ENCODE measurements at places on chromosomes 12 and 14.

DNA sequence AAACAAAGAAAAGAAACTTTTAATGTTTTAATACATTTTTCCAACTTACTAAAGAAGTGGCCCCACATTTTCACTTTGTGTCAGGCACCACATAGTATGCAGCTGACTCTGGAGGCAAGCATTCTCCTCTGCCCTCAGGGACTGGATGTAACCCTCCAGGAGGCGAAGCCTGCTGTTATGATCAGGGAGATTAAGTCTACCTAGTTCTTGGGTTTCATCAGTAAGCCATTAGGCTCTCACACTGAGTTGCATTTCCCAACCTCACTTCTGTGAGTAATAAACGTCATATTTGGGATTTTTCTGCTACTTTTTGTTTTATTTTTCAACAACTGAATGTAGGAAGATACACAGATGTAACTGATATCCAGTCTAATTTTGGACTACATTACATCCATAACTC, 101.2 kb upstream of the LRFN5 start:
- DNase-seq, result no peak

DNA sequence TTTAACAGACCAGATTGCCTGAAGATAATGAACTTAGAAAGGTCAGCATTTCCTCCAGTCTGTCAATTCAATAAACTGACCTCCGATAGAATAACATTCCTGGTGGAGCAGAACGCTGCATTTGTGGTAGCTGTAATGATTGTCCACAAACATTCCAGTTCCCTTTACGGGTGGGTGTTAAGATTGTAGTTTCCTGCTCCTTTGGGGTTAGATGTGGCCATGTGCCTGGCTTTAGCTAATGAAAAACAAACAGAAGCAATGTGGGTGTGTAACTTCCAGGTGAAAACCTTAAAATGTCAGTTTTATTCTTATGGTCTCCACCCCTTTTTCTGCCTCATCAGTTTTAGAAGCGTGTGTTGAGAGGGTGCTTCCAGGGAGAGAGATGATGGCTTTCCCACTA, 217.3 kb upstream of the CRY1 start:
- DNase-seq, result no peak

DNA sequence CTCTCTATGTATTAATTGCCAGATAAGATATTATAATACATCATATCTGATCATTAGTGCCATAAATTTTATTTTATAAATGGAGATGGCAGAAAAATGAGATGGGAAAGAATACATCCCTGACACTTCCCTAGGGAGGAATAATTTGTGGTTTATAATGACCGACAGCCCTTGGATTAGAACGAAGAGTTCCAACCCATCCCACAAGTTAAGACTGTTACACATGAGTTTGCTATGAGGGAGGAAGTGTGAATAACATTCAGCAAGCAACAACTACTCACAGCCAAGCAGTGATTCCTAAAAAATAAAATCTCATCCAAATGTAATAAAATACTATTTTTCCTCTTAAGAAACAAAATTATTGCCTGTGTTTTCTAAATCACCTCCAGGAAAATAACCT, 299.0 kb downstream of the CCDC91 start:
- no peak for DNase-seq

- DNase-seq, result no peak
Measured at GRCh38 chr14:70366911-70367310, 7.4 kb upstream of the COX16 start.

- no peak for DNase-seq
Measured at GRCh38 chr14:80587096-80587724, 354.3 kb downstream of the CEP128 start.

DNA sequence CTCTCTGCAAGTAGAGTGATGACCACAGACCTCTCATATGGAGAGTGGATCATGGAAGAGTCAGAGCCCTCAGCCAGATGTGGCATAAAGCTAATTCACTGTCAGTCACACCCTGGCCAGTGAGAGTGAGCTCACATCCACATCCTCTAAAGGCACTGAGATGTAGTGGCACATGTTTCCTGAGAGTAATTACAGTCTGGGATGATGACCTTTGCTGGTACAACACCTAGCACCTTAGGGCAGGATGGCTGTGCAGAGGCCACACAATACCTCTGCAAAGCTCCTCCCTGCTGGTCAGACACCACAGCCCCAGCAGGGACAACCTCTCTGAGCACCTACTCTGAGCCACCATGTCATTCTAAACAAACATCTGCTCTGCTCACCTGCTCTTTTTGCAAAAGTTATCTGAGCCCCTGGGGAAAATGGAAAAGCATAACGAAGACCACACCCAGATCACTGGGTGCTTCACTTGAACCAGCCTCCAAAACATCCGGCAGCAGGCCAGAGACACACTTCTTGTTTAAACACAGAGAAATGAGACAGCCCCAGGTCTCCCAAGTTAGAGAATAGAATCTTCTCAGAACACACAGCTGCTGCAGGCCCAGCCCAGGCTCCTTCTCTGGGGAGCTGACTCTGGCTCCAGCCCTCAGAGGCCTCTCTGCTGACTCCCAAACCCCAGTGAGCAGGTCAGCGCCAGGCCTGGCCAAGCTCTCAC, 30.3 kb downstream of the PITPNM2 start:
- DNase-seq, result no peak

DNA sequence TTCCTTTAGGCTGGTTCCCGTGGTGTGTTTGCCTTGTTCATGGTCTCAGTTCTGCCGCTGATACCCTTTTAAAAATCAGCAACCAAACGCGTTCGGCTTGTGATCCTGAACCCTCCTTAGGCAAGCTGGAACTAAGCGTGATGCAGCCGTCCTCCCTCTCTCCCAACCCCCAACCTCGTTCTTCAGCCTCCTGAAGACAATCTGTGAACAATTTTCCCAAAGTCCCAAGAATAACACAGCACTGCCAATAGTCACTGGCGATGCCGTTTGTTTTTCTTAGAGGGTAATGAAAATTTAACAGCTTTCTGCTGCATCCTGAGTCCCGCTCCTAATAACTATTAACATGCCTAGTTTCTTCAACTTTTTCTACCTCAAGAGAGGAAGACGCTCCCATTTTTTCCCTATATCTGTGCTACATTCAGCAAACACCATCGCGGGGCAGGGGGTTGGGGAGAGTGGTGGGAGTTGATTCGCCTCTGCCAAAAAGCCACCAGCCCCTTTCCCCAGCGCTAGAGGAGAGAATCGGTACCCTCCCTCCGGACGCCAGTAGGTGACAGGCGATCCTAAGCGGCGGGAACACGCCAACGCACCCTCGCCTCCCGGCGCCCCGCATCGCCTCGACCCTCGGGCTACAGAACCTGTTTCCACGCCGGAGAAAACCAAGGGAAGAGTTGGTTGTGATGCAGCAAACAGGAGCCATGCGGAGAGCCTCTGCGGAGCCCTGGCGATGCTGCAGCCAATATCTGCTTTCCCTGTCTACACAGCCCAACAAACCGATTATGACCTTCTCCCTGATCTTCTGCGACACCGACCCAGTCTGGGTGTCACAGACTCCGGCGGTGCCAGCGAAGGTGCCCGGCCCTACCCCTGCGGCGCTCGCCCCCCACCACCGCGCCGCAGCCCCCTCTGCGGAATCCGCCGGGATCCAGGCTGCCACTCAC, 752 bp downstream of the PRICKLE1 start:
- no peak for DNase-seq

- no peak for DNase-seq
Measured at GRCh38 chr12:13887779-13888388, 93.5 kb downstream of the GRIN2B start.

GRCh38 chr14:73026243-73026844, 562 bp downstream of the ZFYVE1 start:
- DNase-seq, result no peak

GRCh38 chr14:87883750-87884149, 109.2 kb downstream of the GALC start:
- DNase-seq, result no peak

GRCh38 chr14:51604073-51604472, 47.6 kb upstream of the FRMD6 start:
- DNase-seq, result no peak

GRCh38 chr12:6752167-6752920, 597 bp downstream of the MLF2 start:
- no peak for DNase-seq

DNA sequence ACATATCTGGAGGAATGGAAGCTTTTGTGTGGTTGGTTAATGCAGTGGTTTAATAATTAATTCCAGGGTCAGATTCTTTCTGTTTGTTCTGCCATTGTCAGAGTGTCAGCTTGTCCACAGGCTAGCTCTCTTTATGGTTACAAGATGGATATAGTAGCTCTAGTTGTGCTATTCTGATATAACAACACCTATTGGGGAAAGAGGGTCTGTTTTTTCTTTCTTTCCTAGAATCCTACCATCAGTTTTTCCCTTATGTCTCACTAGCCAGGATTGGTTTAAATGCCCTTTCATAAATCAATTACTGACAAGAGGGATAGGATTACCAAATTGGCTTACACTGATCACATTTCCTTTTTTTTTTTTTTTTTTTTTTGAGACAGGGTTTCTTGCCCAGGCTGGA, 27.8 kb downstream of the CNOT2 start:
- DNase-seq, result no peak

DNA sequence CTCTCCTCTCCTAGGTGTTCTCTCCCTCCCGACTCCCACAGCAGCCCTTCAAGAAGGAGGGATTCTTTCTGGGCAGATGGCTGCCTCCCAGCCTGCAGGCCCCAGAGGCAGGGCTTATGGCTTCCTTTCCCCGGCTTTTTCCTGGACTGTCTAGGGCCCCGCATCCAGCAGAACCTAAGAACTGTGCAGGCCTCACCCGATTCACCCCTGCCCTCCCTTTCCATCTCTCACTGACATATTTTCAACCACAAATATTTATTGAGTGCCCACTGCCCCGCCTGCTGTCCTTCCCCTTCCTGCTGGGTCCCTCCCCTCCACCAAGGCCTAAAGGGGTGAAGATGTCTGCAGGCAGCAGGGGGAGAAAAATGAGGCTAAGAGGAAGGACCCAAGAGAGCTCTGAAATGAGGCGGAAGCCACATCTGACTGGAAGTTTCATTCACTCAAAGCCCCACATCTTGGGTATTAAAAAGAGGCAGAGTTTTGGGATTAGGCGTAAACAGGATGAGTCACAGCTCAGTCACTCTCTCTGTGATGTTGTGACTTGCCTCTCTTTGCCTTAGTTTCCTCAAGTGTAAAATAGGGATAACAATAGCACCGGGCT, 2.9 kb downstream of the SCNN1A start:
- DNase-seq, result no peak

GRCh38 chr12:119181202-119181601, 2.5 kb downstream of the HSPB8 start:
- no peak for DNase-seq

GRCh38 chr14:69464829-69465228, 19.7 kb upstream of the PLEKHD1 start:
- no peak for DNase-seq

- DNase-seq, result no peak
Measured at GRCh38 chr14:69941768-69942742, 62.8 kb downstream of the SMOC1 start.

DNA sequence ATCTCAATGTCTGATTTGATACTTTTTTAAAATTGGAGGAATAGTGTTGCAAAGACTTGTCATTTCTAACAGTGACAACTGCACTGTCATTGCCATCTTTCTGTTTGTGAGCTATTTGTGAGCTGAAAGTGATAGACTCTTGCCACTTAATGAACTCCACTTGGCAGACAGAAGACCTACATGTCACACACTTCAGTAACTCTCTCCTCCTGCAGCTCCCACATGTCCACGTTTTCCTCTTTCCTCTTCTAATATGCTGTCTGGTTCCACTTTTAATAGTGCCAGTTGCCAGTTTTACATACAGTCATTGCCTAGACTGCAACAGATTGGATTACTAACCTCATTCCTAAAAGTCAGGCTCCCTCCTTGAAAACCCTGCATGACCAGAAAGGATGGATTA, 121.5 kb downstream of the CAPZA3 start:
- DNase-seq, result no peak

GRCh38 chr14:91387951-91388381, 29.7 kb downstream of the CCDC88C start:
- DNase-seq, result no peak

- DNase-seq, result no peak
Measured at GRCh38 chr12:83224012-83224411, 537.3 kb downstream of the TMTC2 start.

- no peak for DNase-seq
Measured at GRCh38 chr14:84361476-84361875, 1168.5 kb upstream of the FLRT2 start.

- no peak for DNase-seq
Measured at GRCh38 chr12:96233939-96234461, 39.8 kb downstream of the ELK3 start.

- no peak for DNase-seq
Measured at GRCh38 chr12:15846887-15847286, 35.3 kb upstream of the STRAP start.

- no peak for DNase-seq
Measured at GRCh38 chr12:104828015-104828414, 130.1 kb downstream of the SLC41A2 start.

DNA sequence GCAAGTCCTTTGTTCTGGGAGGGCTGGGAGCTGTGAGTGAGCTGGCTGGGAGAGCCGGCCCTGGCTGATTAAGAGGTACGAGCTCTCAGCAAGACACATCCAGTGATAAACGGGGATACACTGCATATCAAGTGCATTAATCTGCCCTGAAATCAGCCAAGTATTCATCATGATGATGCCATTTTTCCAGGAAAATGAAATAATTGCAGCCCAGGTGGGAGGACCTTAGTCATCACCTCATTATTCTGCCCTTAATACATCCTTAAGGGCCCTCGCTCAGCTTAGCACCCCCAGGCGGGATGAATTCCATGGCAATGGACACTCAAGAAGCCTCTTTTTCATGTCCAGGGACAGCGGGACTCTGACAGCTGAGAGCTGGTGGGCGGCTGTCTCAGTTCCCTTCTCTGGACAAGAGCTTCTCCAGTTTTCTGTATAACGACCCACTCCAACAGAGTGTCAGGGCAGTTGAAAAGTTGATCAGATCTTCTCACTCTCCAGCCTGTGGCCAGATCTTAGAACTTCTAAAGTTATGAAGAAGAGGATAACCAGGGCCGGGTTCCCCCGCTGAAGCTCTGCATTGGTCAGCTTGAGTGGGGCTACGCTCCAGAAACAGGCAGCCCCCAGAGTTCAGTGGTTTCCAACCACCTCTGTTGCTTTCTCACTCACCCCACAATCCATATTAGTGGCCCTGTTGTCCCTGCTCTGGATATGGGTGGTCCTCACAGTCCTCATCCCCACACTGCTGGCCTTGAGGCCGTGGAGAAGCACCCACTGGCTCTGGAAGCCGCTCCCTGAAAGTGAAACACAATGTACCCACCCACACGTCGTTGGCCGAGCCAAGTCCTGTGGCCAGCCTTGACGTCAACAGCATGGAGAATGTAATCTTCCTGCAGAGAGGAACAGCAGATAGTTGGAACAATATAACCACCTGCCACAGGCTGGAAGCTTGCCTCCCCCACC, 306.2 kb upstream of the DIO3 start:
- DNase-seq, result no peak

DNA sequence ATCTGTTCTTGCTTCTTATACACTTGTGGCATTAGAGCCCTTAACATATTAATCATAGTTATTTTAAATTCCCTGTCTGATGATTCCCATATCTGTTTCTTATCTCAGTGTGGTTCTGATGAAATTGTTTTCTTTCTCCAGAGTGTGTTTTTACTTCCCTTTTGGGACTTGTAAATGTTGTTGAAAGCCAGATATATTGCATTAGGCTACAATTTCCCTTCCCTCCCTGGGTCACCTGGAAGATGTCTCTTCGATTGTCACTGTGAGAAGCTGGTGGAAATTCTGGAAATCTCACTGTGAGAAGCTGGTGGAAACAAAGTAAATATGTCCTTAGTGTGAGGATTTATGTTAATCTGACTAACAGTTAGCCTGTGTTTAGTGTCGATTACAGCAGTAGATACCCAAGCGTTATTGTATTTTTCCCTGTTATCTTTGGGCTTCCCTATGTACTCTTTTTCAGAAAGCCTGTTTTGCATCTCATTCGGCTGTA, 717.3 kb downstream of the TRHDE start:
- DNase-seq, result no peak
